ENCODE measurements at places on chromosomes 6 and 20. TPM values are rescaled to one million over a fixed set of nuclear protein-coding genes. Genes with fewer than 3 reads are reported as not detected.

- no peak for DNase-seq
- peaks cover 72% of the 10 kb centered on the region for H3K27me3 ChIP-seq
- H3K27ac ChIP-seq, result no peak overlapping the region
- H3K4me3 ChIP-seq, result no peak overlapping the region
- H3K36me3 ChIP-seq, result no peaks in the 10 kb centered on the region
Measured at GRCh38 chr6:123804787-123805540, 1.3 kb downstream of the NKAIN2 start.

The CD2AP gene
- 19.0 TPM for polyA plus RNA-seq

- no peak overlapping the region for H3K4me3 ChIP-seq
- H3K4me1 ChIP-seq, result no peaks in the 10 kb centered on the region
- no peaks in the 10 kb centered on the region for H3K27me3 ChIP-seq
- no peak for DNase-seq
- no peak overlapping the region for H3K27ac ChIP-seq
Measured at GRCh38 chr6:62042429-62042828, 243.6 kb downstream of the KHDRBS2 start.

DNA sequence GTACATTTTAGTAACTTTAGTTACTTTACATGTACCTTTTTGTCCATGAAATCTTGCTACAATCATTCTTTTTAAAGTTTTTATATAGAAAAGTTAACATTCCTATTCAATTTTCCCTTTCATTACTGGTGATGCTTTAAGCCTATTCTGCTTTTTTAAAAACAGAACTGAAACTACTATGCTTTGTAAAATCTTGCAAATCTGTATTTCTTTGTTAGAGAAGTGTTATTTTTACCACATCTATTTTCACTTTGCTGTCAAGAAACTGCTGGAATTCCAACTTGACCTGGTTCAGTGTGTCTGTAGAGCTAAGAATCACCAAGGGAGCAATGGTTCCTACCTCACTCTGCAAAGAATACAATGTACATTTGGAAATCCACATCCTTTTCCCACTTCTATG, 21.8 kb upstream of the SAMD5 start:
- no peak overlapping the region for H3K4me3 ChIP-seq
- DNase-seq, result no peak
- no peaks in the 10 kb centered on the region for H3K4me1 ChIP-seq
- H3K27ac ChIP-seq, result no peak overlapping the region

- no peak overlapping the region for H3K4me3 ChIP-seq
- no peaks in the 10 kb centered on the region for H3K36me3 ChIP-seq
- H3K27me3 ChIP-seq, result no peaks in the 10 kb centered on the region
- DNase-seq, result no peak
- H3K4me1 ChIP-seq, result peaks cover 16% of the 10 kb centered on the region
Measured at GRCh38 chr20:57040466-57040865, 226.0 kb downstream of the BMP7 start.

The PLG gene
- polyA plus RNA-seq, result 86.4 TPM

DNA sequence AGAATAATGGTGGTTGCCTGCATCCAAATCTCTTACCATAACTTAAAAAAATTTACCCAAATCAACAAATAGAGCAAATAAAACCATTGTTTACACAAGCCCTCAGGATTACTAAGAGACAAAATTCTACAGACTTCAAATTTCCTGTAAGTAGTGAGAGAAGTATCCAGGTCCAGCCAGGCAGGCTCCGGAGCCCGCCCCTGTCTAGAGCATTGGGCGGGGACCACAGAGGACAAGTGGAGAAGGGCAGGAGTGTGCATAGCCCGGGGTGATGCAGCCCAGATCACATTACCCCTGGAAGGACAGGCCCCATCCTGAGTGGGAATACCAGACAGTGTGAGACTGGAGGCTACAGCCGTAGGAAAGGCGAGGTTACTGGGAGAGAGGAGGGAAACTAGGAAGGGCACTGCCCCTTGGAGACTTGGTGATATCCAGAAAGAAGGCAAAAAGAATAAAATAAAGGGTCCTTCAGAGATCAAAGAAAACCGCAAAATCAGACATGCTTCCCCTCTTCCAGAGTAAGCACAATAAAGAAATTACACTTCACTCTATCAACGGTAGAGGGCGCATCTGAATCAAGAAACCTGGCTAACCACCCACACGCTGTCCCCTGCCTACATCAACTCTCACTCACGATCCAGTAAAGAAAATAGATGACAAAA, 26.6 kb downstream of the RIN2 start:
- peaks cover 29% of the 10 kb centered on the region for H3K4me1 ChIP-seq
- DNase-seq, result peak; percentile 90
- no peaks in the 10 kb centered on the region for H3K36me3 ChIP-seq
- no peak overlapping the region for H3K4me3 ChIP-seq
- no peaks in the 10 kb centered on the region for H3K27me3 ChIP-seq

GRCh38 chr6:44113414-44113813, 13.8 kb downstream of the MRPL14 start:
- H3K27me3 ChIP-seq, result no peaks in the 10 kb centered on the region
- no peaks in the 10 kb centered on the region for H3K36me3 ChIP-seq
- peaks cover 42% of the 10 kb centered on the region for H3K4me1 ChIP-seq
- H3K27ac ChIP-seq, result peak overlapping the region; percentile 93
- DNase-seq, result no peak

DNA sequence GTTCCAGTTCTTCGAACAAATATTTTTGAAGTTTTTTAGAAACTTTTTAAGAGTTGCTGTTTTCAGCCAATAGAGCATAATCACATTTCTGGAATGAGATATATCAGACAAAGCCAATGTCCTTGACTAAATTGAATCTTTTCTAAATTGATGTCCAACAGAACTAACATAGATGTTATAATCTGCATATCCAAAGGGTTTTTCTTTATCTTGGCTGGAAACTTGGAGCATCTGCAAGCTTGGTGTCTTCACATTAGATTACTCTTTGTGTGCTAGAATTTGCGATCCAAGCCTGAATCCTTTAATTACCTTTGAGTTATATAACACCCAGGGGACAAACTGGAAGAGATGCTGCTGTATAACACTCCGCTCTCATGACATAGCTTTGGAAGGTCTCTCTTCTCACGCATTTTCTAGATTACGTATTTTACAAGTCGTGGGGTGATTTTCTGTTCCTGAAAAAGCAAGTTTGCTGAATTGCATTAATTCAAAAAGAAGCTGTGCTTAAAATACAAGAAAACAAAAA, 64.4 kb upstream of the FUCA2 start:
- H3K4me3 ChIP-seq, result no peak overlapping the region
- H3K27ac ChIP-seq, result peak overlapping the region; percentile 53
- no peaks in the 10 kb centered on the region for H3K36me3 ChIP-seq
- no peaks in the 10 kb centered on the region for H3K27me3 ChIP-seq
- DNase-seq, result no peak

- no peaks in the 10 kb centered on the region for H3K36me3 ChIP-seq
- no peak overlapping the region for H3K27ac ChIP-seq
- DNase-seq, result no peak
Measured at GRCh38 chr6:39282774-39283173, 31.4 kb downstream of the KCNK17 start.

The MBOAT1 gene
- polyA plus RNA-seq, result 3.8 TPM

The NOX3 gene
- not detected for polyA plus RNA-seq

The PTPRA gene
- 45.1 TPM for polyA plus RNA-seq

The RNF182 gene
- 0.40 TPM for polyA plus RNA-seq

The HCK gene
- 0.54 TPM for polyA plus RNA-seq

DNA sequence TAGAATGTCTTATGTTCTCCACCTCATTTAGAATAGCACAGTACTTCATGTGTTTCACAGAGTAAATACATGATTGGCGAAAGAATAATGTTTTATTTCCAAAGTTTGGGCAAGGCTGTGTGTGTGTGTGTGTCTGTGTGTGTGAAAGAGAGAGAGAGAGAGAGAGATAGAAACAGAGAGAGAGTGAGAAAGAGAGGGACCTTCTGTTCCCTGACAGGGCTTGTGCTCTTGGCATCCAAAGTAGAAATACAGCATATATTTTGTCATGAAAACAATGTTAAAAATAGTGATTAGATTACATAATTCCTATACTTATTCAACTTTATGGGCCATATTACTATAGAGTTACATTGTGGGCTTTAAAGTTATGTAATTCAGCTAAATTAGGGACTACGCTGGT, 201.2 kb downstream of the KIF6 start:
- DNase-seq, result no peak
- H3K27me3 ChIP-seq, result no peaks in the 10 kb centered on the region
- H3K36me3 ChIP-seq, result no peaks in the 10 kb centered on the region
- no peak overlapping the region for H3K27ac ChIP-seq

The TFAP2C gene
- 3.7 TPM for polyA plus RNA-seq

GRCh38 chr20:25394996-25395395, 4.4 kb upstream of the ABHD12 start:
- H3K4me3 ChIP-seq, result no peak overlapping the region
- DNase-seq, result no peak
- H3K27ac ChIP-seq, result no peak overlapping the region
- peaks cover 14% of the 10 kb centered on the region for H3K4me1 ChIP-seq

The FOXC1 gene
- polyA plus RNA-seq, result 1.1 TPM

The ULBP2 gene
- polyA plus RNA-seq, result 0.15 TPM

The NKAPL gene
- polyA plus RNA-seq, result not detected

DNA sequence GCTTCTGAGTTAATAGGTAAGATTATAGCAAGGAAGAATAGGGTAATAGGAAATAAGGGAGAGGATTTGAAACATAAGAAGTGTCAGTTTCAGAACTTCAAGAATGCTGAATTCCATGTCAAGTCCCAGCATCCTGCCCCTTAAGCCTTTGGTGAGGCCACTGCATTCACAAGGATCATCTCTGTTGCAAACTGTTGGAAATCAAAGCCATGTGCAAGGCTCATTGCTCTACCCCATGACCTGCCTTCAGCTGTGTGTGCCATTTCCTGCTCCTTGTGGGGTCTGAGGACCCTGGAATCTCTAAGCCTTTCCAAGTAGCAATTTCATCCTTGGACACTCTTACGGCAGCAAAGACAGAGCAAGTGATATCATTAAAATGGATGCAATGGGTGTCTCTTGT, 203.0 kb downstream of the CDC5L start:
- DNase-seq, result no peak
- H3K4me3 ChIP-seq, result no peak overlapping the region
- no peaks in the 10 kb centered on the region for H3K4me1 ChIP-seq
- no peaks in the 10 kb centered on the region for H3K27me3 ChIP-seq
- no peaks in the 10 kb centered on the region for H3K36me3 ChIP-seq
- H3K27ac ChIP-seq, result no peak overlapping the region

The GGTLC1 gene
- not detected for polyA plus RNA-seq

GRCh38 chr6:90080876-90081481, 186.7 kb downstream of the GJA10 start:
- no peak for DNase-seq
- H3K27ac ChIP-seq, result no peak overlapping the region
- H3K4me3 ChIP-seq, result no peak overlapping the region

- no peak for DNase-seq
- no peaks in the 10 kb centered on the region for H3K27me3 ChIP-seq
- H3K4me3 ChIP-seq, result no peak overlapping the region
Measured at GRCh38 chr6:144715344-144715743, 430.2 kb downstream of the UTRN start.

DNA sequence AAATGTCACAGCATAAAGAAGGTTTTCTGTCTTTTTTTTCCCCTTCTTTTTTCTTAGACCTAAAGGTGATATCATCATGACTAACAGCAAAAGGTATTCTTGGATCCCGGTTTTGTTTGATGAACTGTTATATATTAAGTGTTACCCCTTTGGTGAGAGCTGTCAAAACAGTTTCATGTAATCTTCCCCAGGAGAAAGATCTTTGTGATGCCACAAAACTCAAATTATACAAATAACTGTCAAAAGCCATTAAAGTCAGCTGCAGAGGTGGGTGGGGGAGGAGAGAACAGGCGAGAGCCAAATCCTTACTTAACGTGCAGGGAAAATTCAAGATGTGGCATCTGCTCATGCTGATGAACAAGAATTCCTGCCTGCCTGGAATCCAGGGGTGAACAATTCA, 258.2 kb downstream of the BMP7 start:
- H3K27me3 ChIP-seq, result no peaks in the 10 kb centered on the region
- no peak overlapping the region for H3K4me3 ChIP-seq
- H3K27ac ChIP-seq, result peak overlapping the region; percentile 8
- no peaks in the 10 kb centered on the region for H3K36me3 ChIP-seq
- no peak for DNase-seq

The FAM184A gene
- polyA plus RNA-seq, result 4.8 TPM

The MOCS1 gene
- 14.5 TPM for polyA plus RNA-seq

GRCh38 chr6:11241793-11242201, 9.3 kb upstream of the NEDD9 start:
- peaks cover 8% of the 10 kb centered on the region for H3K4me1 ChIP-seq
- H3K4me3 ChIP-seq, result no peak overlapping the region
- no peaks in the 10 kb centered on the region for H3K36me3 ChIP-seq
- peak; percentile 68 for DNase-seq
- H3K27ac ChIP-seq, result no peak overlapping the region
- H3K27me3 ChIP-seq, result no peaks in the 10 kb centered on the region

- peaks cover 45% of the 10 kb centered on the region for H3K4me1 ChIP-seq
- no peak overlapping the region for H3K27ac ChIP-seq
- peaks cover 4% of the 10 kb centered on the region for H3K36me3 ChIP-seq
- no peak for DNase-seq
Measured at GRCh38 chr6:52513464-52513863, 63.4 kb downstream of the TRAM2 start.

- H3K36me3 ChIP-seq, result no peaks in the 10 kb centered on the region
- H3K4me1 ChIP-seq, result no peaks in the 10 kb centered on the region
- no peak overlapping the region for H3K27ac ChIP-seq
- no peak for DNase-seq
- no peaks in the 10 kb centered on the region for H3K27me3 ChIP-seq
- H3K4me3 ChIP-seq, result no peak overlapping the region
Measured at GRCh38 chr6:19736066-19736465, 101.1 kb upstream of the ID4 start.

GRCh38 chr6:157993076-157993475, 11.4 kb downstream of the SYNJ2 start:
- no peak overlapping the region for H3K4me3 ChIP-seq
- H3K27ac ChIP-seq, result no peak overlapping the region
- DNase-seq, result no peak
- H3K4me1 ChIP-seq, result peaks cover 30% of the 10 kb centered on the region
- no peaks in the 10 kb centered on the region for H3K27me3 ChIP-seq
- H3K36me3 ChIP-seq, result no peaks in the 10 kb centered on the region

DNA sequence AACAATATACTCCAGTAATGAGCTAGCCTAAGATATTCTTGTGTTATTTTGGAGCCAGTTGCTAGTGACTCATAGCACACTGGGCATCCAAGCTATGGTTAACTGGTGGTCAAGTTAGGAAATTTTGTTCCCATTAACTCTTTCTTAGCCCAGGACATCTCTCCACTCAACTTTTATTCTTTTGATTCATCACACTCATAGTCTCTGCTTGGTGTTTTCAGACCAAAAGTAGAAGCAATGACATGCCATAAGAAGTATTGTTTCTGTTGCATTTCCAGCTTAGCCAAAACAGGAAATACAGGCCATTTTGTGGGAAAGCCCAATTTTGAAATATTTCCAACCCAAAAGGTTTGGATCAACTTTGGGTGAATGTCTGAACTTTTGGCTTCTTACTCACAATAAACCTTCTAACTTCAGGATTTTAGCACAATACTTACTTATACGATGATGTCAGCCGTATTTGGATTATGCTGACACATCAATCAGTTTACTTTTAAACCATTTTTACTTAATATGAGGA, 31.6 kb upstream of the CCN2 start:
- DNase-seq, result no peak
- no peak overlapping the region for H3K27ac ChIP-seq
- H3K27me3 ChIP-seq, result no peaks in the 10 kb centered on the region
- no peaks in the 10 kb centered on the region for H3K36me3 ChIP-seq

- H3K4me3 ChIP-seq, result no peak overlapping the region
- peaks cover 11% of the 10 kb centered on the region for H3K4me1 ChIP-seq
- H3K36me3 ChIP-seq, result no peaks in the 10 kb centered on the region
- DNase-seq, result no peak
- H3K27me3 ChIP-seq, result no peaks in the 10 kb centered on the region
Measured at GRCh38 chr6:155887421-155887820, 431.8 kb upstream of the NOX3 start.
